PC-3 (cell line): ENCODE measurements at places on chromosomes 1 and 21. TPM values are rescaled to one million over a fixed set of nuclear protein-coding genes. Genes with fewer than 3 reads are reported as not detected.

The RNU1-4 gene
- total RNA-seq: under 0.01 TPM in 2 replicates

The SEC16B gene
- total RNA-seq: 0.07 and 0.40 TPM in 2 replicates

The TCP10L gene
- total RNA-seq: 0.23 and 2.1 TPM in 2 replicates

The RLF gene
- total RNA-seq: 14.7 and 15.1 TPM in 2 replicates

The PEAR1 gene
- total RNA-seq: 10.3 and 11.9 TPM in 2 replicates

The COL24A1 gene
- 0.07 and 0.17 TPM in 2 replicates for total RNA-seq

The FBXO2 gene
- total RNA-seq: 13.4 and 15.3 TPM in 2 replicates

The KHDRBS1 gene
- total RNA-seq: 86.7 and 114 TPM in 2 replicates

The GPR3 gene
- 4.7 TPM in 2 replicates for total RNA-seq

The MATN1 gene
- 0.63 TPM in 1 of 2 replicates, not detected in the other for total RNA-seq

The RIPK4 gene
- 252 and 333 TPM in 2 replicates for total RNA-seq

The GBP4 gene
- total RNA-seq: 0.07 and 0.86 TPM in 2 replicates

The ARHGAP30 gene
- 0.12 and 0.55 TPM in 2 replicates for total RNA-seq

The CHI3L2 gene
- 0.55 TPM in 1 of 2 replicates, not detected in the other for total RNA-seq

The PDIK1L gene
- 4.1 and 5.2 TPM in 2 replicates for total RNA-seq

The SOAT1 gene
- total RNA-seq: 8.6 and 10.5 TPM in 2 replicates

The IFI44 gene
- 7.1 and 10.4 TPM in 2 replicates for total RNA-seq

The ZCCHC17 gene
- 30.2 and 34.7 TPM in 2 replicates for total RNA-seq

The FLG2 gene
- total RNA-seq: not detected in 2 replicates

The SLC44A3 gene
- total RNA-seq: 6.3 and 9.2 TPM in 2 replicates

The MRPL37 gene
- total RNA-seq: 191 and 211 TPM in 2 replicates

The OR2L5 gene
- 0.07 and 0.35 TPM in 2 replicates for total RNA-seq

The SLC45A1 gene
- 0.62 and 0.75 TPM in 2 replicates for total RNA-seq

The SELL gene
- total RNA-seq: 0.69 and 1.2 TPM in 2 replicates

The GJA5 gene
- total RNA-seq: 1.1 and 2.0 TPM in 2 replicates

The CDC20 gene
- total RNA-seq: 312 and 349 TPM in 2 replicates

The MSH4 gene
- 0.17 TPM in 1 of 2 replicates, not detected in the other for total RNA-seq

The SLC2A5 gene
- not detected in 2 replicates for total RNA-seq

The RNASEL gene
- total RNA-seq: 1.3 and 2.1 TPM in 2 replicates

The PSRC1 gene
- total RNA-seq: 33.8 and 34.5 TPM in 2 replicates
